ENCODE measurements at places on chromosomes 6 and 20.

- DNase-seq = no peak
- peaks cover 17% of the 10 kb centered on the region for H3K4me1 ChIP-seq
- no peak overlapping the region for H3K4me3 ChIP-seq
These were observed 71.2 kb downstream of the ZBTB2 start for GRCh38 chr6:151320140-151320539.

DNA sequence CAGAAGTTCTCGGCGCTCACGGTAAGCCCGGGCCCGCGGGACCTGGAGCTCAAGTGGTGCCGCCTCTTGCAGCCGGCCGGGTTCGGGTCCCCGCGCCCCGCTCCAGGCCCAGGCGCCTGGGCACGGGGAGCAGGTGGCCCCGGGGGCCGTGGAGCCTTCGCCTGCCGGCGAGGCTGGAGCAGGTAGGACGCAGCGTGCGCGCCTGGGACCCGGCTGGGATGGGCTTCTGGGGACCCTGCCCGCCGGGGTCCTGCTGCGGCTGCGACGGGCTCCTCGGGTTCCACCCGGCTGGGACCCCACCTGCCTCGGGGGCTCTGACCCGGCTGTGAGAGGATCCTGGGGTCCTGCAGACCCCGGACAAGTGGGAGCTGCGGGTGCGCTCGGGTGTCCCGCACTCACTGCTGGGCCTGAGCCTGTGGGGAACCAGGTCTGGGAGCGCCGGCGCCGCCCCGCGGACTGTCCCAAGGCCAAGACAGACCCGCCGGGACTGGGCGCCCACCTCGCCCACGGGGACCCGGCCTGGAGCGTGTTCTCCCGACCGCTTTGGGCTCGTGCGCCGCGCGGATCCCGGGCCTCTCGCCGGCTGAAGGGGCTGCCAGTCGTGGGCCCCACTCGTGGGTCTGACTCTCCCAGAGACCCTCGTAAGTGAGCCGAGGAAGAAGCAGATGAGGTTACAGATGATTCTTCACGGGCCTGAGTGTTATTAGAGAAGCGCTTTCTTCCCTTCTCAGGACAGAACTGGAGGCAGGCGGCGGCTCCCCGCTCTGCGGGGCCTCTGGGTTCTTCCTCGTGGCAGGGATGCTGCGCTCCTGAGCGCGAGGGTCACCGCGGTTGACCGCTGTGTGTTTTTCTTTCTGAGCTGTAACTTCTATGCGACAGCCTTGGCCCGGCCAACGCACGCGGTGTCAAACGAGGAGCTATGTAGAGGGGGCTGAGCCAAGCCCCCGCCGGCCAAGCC is 729 bp downstream of the SMOC2 start:
- no peaks in the 10 kb centered on the region for H3K36me3 ChIP-seq
- no peak overlapping the region for H3K4me3 ChIP-seq
- H3K27ac ChIP-seq = no peak overlapping the region

GRCh38 chr6:158854214-158855101 is 35.3 kb upstream of the EZR start:
- no peaks in the 10 kb centered on the region for H3K27me3 ChIP-seq
- H3K36me3 ChIP-seq = peaks cover 9% of the 10 kb centered on the region
- no peak for DNase-seq
- H3K4me3 ChIP-seq = no peak overlapping the region
- H3K27ac ChIP-seq = no peak overlapping the region
- peaks cover 16% of the 10 kb centered on the region for H3K4me1 ChIP-seq

- H3K4me1 ChIP-seq = peaks cover 5% of the 10 kb centered on the region
- no peak overlapping the region for H3K27ac ChIP-seq
- DNase-seq = no peak
- no peak overlapping the region for H3K4me3 ChIP-seq
- H3K27me3 ChIP-seq = peaks cover 61% of the 10 kb centered on the region
These were observed 10.5 kb downstream of the CAPN11 start for GRCh38 chr6:44169154-44169553.

GRCh38 chr6:44161997-44162338 is 3.3 kb downstream of the CAPN11 start:
- H3K36me3 ChIP-seq = no peaks in the 10 kb centered on the region
- H3K27me3 ChIP-seq = peaks cover 61% of the 10 kb centered on the region
- no peaks in the 10 kb centered on the region for H3K4me1 ChIP-seq

DNA sequence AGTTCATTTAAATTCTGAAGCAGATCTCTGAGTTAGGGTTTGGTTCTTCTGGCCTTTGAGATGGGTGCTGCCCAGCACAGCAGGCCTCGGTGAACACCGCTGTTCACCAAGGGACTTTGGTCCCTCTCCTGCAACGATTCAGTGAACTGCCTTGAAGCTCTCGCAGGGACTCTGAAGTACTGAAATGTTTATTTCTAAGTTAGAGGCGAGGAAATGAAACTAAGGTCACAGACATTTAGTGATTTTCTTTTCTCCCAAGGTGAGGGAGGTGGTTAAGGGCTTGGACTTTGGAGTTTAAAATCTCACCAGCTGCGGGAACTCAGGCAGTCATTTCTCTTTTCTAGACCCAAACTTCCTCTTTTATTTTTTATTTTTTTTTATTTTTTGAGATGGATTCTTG is 26.2 kb downstream of the E2F3 start:
- H3K27me3 ChIP-seq = no peaks in the 10 kb centered on the region
- H3K4me3 ChIP-seq = no peak overlapping the region
- DNase-seq = no peak
- H3K4me1 ChIP-seq = peaks cover 60% of the 10 kb centered on the region
- H3K36me3 ChIP-seq = peaks cover 10% of the 10 kb centered on the region
- no peak overlapping the region for H3K27ac ChIP-seq

DNA sequence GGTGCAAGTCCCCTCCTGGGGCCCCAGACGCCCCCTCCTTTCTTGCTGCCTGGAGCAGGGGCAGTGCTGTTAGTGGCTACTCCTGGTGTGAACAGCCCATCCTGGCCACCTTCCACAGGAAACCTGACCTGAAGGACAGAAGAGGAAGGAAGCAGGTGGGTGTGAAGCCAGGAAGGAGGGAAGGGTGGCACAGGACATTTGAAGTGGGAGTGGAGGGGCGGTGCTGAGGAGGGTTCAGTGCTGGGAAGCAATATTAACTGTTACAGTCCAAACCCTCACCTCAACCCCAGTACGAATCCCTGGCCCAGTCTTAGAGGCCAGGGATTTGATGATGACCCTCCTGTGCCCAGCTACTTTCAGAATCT is 766 bp downstream of the PRICKLE4 start:
- peaks cover 21% of the 10 kb centered on the region for H3K4me1 ChIP-seq
- peak overlapping the region; percentile 70 for H3K4me3 ChIP-seq
- no peak overlapping the region for H3K27ac ChIP-seq
- H3K36me3 ChIP-seq = peaks cover 6% of the 10 kb centered on the region

GRCh38 chr20:5820738-5821137 is 70.5 kb downstream of the SHLD1 start:
- H3K27me3 ChIP-seq = no peaks in the 10 kb centered on the region
- no peak for DNase-seq
- no peak overlapping the region for H3K27ac ChIP-seq
- no peak overlapping the region for H3K4me3 ChIP-seq

GRCh38 chr20:18666803-18667415 is 79.1 kb downstream of the DTD1 start:
- H3K27ac ChIP-seq = no peak overlapping the region
- peaks cover 7% of the 10 kb centered on the region for H3K36me3 ChIP-seq
- H3K4me1 ChIP-seq = peaks cover 27% of the 10 kb centered on the region
- H3K4me3 ChIP-seq = no peak overlapping the region
- H3K27me3 ChIP-seq = no peaks in the 10 kb centered on the region

GRCh38 chr20:38665094-38665493 is 59.2 kb upstream of the SLC32A1 start:
- no peak overlapping the region for H3K27ac ChIP-seq
- no peak for DNase-seq
- H3K27me3 ChIP-seq = peaks cover 76% of the 10 kb centered on the region
- H3K4me3 ChIP-seq = no peak overlapping the region

DNA sequence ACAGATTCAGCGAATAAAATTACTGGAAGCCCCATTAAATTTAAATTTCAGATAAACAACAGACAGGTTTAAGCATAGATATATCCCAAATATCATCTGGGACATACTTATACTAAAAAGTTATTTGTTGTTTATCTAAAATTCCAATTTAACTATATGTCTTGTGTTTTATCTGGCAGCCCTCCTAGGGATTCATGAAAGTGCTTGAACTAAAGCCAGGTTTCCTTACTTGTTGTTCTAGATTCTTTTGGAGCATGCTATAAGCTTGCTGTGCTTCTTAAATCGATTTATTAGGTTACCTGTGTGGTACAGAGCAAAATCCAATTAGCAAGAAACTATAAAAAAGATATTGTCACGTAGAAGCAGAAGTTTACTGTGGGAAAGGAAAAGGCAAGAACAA is 202.5 kb upstream of the GMDS start:
- H3K27ac ChIP-seq = no peak overlapping the region
- no peak overlapping the region for H3K4me3 ChIP-seq
- DNase-seq = no peak

DNA sequence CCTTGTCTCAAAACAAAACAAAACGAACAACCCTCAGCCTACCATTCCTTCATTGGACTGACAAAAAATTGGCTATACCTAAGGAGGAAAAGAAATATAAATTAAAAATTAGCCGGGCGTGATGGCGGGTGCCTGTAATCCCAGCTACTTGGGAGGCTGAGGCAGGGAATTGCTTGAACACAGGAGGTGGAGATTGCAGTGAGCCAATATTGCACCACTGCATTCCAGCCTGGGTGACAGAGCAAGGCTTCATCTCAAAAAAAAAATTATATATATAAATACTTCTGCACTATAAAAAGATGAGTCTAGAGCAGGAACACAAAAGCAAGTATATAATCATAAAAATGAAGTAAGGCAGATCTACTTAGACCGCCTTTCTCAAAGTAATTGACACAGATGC is 109.8 kb downstream of the CRYBG1 start:
- H3K4me3 ChIP-seq = no peak overlapping the region
- H3K4me1 ChIP-seq = no peaks in the 10 kb centered on the region
- DNase-seq = no peak
- no peaks in the 10 kb centered on the region for H3K36me3 ChIP-seq

GRCh38 chr20:63519668-63520503 is 679 bp upstream of the PPDPF start:
- DNase-seq = peak; percentile 41
- H3K4me1 ChIP-seq = peaks cover 14% of the 10 kb centered on the region
- peaks cover 33% of the 10 kb centered on the region for H3K36me3 ChIP-seq
- H3K27ac ChIP-seq = peak overlapping the region; percentile 78
- H3K4me3 ChIP-seq = peak overlapping the region; percentile 81

DNA sequence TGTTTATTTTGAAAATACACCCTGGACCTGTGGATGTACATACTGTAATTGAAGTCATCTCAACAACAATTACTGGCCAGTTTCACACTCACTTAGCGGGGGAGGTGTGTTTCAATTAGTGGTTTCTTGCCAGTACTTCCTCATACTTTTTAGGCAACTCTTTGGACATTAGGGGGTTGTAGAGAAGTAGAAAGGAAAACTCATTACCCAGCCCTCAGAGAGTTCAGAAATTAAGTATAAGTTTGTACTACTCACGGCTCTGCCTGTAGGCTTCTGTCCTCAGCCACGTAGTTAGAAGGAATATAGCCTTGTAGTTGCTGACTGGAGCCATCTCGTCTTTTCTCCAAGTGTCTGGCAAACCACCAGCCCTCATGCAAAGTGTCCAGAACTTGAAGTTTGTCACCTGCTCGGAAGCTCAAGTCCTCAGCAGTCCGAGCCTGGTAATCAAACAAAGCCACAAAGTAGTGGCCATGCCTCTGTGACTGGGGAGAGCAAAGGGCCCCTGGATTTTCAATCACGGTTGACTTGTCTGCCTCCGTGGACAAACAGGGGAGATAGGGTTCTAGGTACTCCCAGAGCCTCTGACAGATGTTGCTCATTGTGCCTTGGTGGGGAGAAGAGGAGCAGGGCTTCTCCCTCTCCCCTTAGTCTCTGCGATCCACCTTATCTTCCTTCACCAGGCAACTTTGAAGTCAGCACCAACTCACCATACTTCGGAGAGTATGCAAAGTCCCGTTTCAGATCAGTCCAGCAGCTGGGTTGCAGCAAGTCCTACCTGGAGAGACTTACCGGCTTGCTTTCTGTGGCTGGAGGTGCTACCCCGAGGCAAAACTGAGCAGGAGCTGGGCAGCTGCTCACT is 749 bp downstream of the FRK start:
- H3K36me3 ChIP-seq = no peaks in the 10 kb centered on the region
- no peaks in the 10 kb centered on the region for H3K4me1 ChIP-seq

DNA sequence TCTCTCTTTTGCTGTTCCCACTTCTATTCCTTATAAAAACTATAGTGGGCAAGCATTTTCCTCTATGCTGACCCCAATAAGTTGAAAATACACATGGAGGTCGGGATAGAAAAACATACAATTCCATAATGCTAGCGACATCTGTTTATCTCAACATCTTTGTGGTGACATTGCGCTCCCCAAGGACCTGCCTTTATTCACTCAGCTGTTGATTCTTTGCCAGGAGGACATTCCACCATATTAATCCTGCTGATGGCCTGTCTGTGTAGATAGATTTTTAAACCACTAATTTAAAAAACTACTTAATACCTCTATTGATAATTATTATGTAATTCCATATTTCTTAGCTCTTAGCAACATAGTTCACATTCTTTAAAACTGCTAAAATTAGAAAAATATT is 555.3 kb upstream of the MAP3K7 start:
- H3K4me3 ChIP-seq = no peak overlapping the region
- H3K4me1 ChIP-seq = no peaks in the 10 kb centered on the region
- H3K36me3 ChIP-seq = no peaks in the 10 kb centered on the region
- no peaks in the 10 kb centered on the region for H3K27me3 ChIP-seq
- no peak overlapping the region for H3K27ac ChIP-seq

All from central memory CD8-positive, alpha-beta T cell (primary cell).